ENCODE measurements at places on chromosomes 7 and 10.

- DNase-seq = no peak
These were observed 27.0 kb downstream of the ZNF438 start for GRCh38 chr10:31004611-31005193.

GRCh38 chr7:711922-712380, 14.5 kb upstream of the DNAAF5 start:
- no peak for DNase-seq

GRCh38 chr10:28993861-28994260, 295.0 kb upstream of the LYZL1 start:
- no peak for DNase-seq

- DNase-seq = no peak
These were observed 108.8 kb downstream of the ADAM22 start for GRCh38 chr7:88042803-88043202.

- no peak for DNase-seq
These were observed 59.2 kb downstream of the DENND2A start for GRCh38 chr7:140581411-140581810.

DNA sequence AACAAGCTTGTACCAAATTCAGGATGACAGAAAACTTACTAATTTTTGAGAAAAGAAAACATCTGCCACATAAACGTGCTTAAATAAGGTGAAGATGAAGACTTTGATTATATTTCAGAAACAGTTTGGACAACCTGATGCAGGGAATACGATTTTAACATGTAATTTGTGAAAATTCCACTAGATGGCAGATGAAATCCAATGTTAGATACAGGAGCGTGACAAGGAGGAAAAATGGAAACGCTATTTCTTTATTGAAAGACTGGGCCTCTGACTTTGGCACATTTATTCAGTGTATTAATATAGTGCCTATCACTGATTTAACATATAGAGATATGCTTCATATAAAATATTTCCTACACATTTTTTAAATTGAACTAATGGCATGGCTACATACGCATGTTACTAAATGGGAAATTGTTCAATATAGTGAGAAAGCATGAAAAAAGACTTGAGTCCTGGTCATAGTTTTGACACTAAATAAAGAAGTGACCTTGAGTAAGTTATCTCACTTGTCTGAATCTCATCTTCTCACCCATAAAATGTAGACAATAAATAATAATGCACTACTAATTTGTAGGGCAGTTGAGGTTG, 60.7 kb downstream of the CD36 start:
- DNase-seq = no peak

DNA sequence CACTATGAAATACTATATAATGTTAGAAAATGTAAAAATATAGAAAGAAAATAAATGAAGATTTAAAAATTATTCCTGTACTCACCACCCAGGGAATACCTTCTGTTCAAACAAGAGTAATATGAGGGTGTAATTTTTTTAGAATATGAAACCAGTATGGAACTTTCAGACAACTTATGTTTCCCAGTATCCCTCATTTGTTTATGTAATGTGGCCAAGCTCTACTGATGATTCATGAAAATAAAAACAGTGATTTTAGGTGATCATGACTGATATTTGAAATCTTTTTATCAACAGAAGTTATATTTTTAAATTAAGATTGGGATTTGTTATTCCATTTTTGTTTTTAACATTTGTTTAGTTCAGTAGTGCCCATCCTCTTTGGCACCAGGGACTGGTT, 18.8 kb downstream of the SLK start:
- DNase-seq = no peak

- DNase-seq = no peak
These were observed 12.7 kb upstream of the GSAP start for GRCh38 chr7:77428777-77429231.

DNA sequence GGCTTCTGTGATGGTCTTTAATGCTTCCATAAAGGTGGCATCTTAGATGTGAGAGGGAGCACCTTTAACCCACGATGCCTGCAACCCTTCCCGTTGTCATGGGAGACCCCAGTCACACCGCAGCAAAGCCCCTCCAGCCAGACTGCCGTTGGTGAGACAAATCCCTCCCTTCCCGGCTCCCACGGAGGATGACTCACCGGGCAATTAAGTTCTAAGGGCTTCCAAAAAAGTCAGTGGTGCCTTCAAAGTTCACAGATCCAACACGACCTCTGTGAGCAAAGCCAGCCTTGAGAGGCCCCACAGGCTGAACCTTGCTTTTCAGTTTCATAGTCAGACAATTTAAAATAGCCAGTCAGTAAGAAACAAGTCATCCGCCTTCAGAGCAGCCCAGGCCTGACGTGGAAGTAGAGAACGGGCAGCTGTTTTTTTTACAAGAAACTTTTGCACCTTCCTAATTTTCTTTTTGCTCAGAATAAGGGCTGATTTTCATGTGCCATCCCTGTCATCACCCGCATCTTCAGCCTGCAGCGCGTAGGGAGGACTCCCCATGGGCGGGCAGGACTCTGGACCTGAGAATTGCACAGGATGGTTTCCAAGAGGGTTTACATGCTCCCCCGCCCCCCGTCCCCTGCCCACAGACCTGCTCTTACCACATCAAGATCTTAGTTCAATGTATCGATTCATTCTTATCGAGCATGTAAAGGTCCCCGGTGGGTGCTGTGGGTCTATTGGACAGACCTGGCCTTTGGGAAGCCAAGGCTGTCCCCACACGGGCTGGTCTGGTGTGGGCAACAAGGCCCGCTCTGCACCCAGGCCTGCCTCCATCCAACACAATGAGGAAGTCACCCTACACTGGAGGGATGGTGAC, 333.9 kb downstream of the DNAJB6 start:
- DNase-seq = no peak

- DNase-seq = no peak
These were observed 31.5 kb downstream of the FAM241B start for GRCh38 chr10:69661414-69662172.

DNA sequence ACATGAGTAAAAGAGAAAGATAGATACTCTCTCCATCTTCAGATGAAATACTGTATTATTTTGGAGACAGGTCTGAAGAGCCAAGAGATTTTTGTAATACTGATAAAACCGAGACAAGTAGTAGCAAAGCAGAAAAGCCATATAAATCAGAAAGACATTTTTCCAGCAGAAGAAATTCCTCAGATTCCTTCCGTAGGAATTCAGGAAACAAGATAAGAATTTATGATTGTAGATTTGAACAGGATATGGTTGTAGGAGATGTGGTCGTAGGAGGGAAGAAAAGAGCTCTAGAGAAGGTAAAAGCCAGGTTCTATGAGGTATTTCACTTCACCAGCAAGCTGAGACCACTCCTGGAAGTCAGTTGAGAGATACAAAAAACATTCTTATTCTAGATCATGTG, 17.6 kb upstream of the AASS start:
- DNase-seq = no peak

DNA sequence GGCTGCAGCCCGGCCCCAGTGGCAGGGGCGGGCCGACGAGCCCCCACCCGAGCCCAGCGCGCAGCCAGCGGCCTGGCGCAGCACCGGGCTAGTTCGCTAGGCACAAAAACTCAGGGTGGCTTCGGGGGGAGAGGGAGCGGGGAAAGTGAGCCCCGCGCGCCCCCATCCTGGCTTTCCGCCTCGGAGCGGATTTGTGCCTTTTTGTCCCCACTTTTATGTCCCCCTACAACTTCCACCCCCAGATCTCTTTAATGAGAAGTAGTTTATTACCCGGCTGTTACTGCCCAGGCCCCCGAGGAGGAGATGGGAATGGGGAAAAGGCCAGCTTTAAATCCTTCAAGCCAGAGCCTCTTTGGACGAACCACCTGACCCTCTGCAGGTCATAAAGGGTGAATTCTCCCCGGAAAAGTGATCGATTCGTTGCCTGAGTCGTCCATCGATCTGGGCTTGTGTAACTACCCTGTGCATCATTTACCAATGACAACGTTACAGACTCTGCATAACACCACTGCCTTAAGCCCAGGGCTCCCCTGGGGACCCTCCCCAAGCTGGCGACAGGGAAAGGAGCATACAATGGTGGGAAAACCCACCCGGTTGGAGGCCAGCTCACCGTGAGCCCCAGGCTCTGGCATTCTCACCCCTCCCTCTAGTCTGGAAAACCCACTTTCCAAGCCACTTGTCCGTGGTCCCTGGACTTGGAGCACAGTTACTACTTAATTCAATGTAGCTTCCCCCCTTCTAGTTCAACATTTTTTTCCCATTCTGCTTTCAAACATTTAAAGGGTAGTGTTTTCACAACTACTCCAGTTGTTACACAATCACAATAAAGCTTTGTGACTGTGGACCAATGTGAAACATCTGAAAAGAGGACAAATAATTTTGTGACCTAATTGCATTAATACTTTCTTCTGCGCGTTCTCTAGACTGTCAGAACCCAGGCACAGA, 748 bp upstream of the SH3PXD2A start:
- no peak for DNase-seq

DNA sequence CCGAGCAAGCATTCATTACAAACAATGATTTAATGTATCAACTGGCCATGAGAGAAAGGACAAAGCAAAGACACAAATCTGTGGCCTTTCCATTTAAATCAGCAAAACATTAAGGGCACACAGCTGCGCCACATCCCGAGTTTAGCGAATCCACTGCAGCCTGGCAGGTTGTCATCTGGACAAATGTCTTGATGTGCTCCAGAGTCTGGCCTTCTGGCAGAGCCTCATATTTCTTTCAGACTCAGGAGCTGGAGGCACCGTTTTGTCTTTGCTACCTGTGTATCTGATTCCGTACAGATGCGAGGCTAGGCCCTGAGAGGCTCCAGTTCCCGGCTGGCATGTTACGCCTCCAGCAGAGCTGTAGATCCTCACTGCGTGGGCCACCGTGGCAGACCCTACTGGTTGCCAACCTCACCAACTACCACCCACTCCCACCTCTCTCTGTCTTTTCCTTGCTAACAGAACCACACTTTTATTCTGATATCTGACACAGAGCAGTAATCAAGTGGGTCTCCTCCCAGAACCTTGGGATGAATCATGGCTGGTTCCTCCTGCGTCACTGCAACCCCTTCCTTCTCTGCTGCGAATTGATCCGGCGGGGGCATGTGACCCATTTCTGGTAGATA, 40.9 kb upstream of the EFCAB10 start:
- no peak for DNase-seq

DNA sequence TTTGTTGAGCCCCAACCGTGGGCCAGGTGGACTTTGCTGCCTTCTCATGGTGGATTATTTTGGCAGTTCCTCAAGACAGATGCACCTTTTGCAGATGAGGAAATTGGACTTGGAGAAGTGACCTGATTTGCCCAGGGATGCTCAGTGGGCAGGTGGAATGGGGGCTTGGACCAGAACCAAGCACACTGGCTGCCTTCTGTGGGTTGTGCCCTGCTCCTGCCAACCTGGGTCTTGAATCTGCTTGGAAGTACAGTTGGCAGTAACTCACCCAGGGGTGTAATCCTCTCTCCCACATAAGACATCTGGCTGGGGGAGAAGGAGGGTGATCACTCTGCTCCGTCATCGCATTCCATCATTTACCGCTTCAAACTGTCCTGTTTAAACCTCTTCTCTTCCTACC, 110.5 kb upstream of the GPR26 start:
- no peak for DNase-seq

GRCh38 chr7:39317107-39317506, 249.1 kb upstream of the YAE1 start:
- no peak for DNase-seq

GRCh38 chr7:29030781-29031275, 72.7 kb upstream of the TRIL start:
- no peak for DNase-seq

DNA sequence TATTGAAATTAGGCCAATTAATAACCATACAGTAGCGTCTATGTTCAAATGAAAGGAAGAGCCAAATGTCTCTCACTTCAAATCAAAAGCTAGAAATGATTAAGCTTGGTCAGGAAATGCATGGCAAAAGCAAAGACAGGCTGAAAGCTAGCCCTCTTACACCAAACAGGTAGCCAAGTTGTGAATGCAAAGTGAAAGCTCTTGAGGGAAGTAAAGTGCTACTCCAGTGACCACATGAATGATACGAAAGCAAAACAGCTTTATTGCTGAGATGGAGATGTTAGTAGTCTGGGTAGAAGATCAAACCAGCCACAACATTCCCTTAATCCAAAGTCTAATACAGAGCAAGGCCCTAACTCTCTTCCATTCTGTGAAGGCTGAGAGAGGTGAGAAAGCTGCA, 123.8 kb downstream of the TEX36 start:
- peak; percentile 8 for DNase-seq

GRCh38 chr7:55592492-55592891, 20.2 kb upstream of the VOPP1 start:
- DNase-seq = no peak

DNA sequence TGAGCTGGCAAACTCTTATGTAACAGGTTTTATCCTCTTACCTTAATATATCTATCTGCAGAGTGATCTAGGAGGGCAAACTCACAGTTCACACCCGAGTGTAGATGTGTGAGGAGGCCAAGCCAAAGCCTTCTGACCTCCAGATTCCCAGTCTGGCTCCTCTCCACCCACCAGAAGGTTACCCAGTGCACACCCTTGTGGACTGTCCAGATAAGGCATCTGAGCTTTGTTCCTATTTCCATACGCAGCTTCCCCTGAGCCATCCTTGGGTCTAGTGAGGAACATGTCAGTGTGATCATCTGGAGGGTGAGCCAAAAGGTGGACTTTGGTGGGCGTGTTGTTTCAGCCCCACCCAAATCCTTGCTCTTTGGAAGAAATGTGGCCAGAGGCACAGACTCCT, 203.0 kb upstream of the MEOX2 start:
- DNase-seq = no peak

- DNase-seq = no peak
These were observed 56.9 kb downstream of the XPNPEP1 start for GRCh38 chr10:109866168-109866994.

DNA sequence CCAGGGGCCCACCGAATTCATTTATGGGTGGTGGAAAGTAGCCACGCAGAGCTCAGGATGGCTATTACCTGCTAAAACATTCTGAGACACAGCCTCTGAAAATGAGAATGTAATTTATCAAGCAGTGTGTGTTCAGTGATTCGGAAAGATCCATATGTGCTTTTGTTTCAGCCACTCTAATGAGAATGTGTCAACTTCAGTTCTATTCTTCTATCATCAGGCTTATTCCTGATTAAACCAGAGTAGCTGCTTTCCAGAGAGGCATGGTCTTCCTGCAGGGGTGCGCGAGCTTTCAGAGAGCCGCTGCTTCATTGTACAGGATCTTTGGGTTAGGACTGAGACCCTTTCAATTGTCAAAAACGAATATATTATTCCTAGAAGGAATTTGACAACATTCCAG, 167.6 kb downstream of the OTUD1 start:
- no peak for DNase-seq

GRCh38 chr10:107442035-107442505, 277.6 kb upstream of the SORCS1 start:
- DNase-seq = no peak

Measured in GM19239 (cell line).